ENCODE measurements at places on chromosomes 12 and 14. TPM values are rescaled to one million over a fixed set of nuclear protein-coding genes. Genes with fewer than 3 reads are reported as not detected.

KRT6A gene
- polyA plus RNA-seq: not detected

TMEM229B gene
- 3.9 TPM for polyA plus RNA-seq

DNA sequence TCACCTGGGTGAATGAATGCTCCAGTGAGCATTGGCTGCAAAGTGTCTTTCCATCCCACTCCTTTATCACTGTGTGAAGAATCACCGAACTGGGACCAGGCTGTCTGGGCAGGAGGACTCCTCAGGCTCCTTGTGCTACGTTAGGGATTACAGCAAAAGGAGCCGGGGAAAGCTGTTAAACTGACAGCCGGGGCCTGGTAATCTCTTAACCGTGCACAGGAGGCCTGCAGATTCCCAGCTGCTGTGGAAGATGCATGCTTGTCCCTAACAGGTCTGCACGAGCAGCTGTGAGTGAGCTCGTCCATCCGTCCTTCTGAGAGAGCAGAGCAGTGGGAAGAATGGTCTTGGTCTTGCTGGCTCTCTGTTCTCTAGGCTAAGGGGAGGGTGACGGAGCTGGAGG, 231.5 kb downstream of the AACS start:
- no peak for DNase-seq

- no peak for DNase-seq
Observed at GRCh38 chr12:111166779-111167540, 201.9 kb downstream of the PHETA1 start.

GRCh38 chr12:39610436-39611025, 9.1 kb downstream of the ABCD2 start:
- no peak for DNase-seq

VDR gene
- 4.0 TPM for polyA plus RNA-seq

- no peak for DNase-seq
Observed at GRCh38 chr12:26276709-26277108, 81.3 kb downstream of the SSPN start.

DNA sequence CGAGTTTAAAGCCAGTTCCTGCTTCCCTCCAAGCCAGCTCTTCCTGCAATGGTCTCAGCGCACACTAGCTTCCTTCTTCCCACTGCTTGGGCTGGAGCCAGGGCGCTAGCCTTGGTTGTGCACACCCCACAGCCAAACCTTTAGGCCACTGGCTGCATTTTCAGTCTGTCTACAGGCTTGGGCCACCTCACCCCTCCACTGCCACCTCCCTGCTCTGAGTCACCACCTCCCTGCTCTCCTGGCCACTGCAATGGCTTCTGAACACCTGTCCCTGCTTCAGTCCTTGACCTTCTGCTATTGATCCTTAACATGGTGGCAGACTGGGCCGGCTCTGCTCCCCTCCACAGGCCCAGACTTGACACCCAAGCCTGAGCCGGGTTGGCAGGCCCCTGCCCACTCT, 151.1 kb downstream of the RBM19 start:
- no peak for DNase-seq

- no peak for DNase-seq
Observed at GRCh38 chr12:57632073-57632957, 686 bp downstream of the B4GALNT1 start.

GRCh38 chr12:4164188-4164558, 109.4 kb upstream of the CCND2 start:
- DNase-seq: no peak

DNA sequence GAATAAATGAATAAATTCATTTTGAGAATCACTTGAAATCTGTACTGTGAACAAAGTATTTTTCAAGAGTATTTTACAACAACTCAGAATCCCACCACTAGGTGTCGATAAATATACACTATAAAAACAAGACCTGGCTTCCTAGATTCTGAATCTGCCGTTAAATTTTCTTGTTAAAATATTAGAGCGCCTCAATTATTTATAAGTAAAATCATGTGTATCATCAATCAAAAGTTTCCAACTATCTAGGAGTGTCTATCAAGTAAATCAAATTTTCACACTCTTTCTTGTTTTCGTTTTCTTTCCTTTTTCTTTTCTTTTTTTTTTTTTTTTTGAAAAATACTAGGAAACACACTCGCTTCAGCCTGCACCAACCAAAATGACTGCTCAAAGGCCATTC, 179.2 kb upstream of the DCN start:
- DNase-seq: peak; percentile 44
